IPS-NIHi11 (cell line): ENCODE measurements at places on chromosomes 7 and 10.

DNA sequence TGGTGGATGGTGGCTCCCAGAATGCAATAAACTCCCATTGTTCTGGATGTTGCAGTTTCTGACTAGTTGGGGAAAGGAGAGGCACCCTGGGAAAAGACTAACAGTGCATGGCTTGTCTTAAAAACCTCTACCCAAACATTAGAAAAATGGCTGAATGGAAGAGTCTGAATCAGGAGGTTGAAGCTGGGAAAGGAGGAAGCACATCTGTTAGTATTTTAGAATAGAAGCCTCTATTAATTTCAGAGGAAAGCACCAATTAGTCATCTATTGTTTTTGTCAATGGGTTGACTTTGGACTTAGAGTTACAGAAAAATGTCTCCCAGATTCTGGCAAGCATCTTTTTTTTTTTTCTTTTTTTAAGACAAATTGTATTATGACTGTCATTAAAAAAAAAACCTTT, 56.1 kb upstream of the ELMO1 start:
- DNase-seq: no peak

DNA sequence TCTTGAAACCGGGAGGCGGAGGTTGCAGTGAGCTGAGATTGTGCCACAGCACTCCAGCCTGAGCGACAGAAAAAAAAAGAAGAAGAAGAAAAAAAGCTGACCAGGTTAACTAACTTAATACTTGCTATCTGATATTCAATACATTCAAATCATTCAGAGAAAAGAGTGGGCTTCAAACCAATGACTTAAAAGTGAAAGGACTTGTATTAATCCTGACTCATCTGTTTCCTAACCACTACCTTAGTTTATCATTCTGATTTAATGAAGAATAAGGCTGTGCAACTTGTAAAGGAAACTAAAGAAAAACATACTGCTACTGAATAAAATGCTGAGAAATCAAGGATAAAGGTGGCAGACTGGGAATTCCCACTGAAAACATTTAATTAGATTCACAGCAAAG, 128.4 kb downstream of the NRBF2 start:
- DNase-seq: no peak

DNA sequence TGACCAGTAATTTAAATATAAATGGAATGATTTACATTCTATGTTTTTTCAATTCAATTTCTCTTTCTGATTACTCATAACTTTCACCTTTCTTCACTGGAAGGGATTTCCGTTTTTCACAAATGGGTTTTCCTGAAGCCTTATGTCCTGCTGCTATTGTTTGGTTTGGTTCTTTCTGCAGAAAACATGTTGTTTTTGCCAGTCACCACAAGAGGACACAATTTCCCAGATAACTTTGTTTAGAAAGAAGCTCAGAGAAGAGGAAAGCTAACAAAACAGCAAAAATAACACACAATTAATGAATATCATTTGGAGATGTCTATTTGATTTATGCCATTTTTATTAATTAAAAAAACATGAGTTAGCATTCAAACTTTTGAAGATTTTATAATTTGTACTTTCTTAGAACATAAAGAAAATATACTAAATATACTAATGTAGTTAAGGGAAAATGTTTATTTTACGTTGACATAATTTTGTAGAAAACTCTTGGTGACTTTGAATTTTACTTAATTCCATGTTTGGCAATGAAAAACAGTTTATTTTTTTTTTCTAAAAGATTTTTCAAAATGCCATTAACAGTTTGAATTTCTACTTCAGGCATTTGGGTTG, 4.6 kb upstream of the TWIST1 start:
- DNase-seq: peak; percentile 33

DNA sequence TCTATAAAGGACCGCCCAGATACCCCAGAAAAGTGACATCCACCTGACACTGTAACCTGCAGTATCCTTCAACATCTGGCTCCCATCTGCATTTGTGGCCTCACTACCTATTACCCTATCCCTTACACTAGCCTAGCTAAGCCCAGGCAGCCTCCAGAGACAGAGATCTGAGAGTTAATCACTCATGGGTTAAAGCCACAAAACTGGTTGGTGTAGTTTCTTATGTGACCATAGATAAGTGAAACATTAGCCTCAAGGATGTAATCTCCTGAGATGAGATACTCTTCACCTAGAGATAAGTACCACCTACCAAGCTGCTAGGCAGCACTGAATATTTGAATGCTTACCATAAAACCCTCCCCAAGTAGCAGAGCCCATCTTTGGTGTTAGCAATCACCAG, 35.4 kb downstream of the CTTNBP2 start:
- no peak for DNase-seq

DNA sequence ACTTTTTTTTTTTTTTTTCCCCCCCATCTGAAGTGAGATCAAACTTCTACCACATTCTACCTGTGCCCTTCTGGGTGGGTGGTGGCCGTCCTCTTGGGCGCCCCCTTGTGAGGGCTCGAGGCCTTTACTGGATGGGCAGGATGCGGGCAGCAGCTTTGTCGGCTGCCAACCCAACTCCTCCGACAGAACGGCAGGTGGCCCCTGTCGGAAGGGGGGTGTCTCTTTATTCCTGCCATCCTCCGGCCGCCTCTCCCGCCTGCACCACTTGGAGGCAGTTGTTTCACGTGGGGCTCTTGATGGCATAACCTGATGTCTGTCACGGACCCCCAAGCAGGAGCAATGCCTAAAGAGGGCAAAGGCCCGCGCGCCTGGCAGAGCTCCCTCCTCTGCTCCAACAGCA, 31.0 kb downstream of the AMZ1 start:
- DNase-seq: peak; percentile 93

- DNase-seq: peak; percentile 84
These were observed at the start of gene TMEM72 for GRCh38 chr10:44911081-44911540. Gene TMEM72 (plus strand): TSS chr10:44911337. CDS start chr10:44911513, 176 bp downstream.

GRCh38 chr7:22399091-22399490, 42.1 kb upstream of the RAPGEF5 start:
- no peak for DNase-seq
